Stromal cell of bone marrow (primary cell): ENCODE measurements at places on chromosomes 2 and 18.

DNA sequence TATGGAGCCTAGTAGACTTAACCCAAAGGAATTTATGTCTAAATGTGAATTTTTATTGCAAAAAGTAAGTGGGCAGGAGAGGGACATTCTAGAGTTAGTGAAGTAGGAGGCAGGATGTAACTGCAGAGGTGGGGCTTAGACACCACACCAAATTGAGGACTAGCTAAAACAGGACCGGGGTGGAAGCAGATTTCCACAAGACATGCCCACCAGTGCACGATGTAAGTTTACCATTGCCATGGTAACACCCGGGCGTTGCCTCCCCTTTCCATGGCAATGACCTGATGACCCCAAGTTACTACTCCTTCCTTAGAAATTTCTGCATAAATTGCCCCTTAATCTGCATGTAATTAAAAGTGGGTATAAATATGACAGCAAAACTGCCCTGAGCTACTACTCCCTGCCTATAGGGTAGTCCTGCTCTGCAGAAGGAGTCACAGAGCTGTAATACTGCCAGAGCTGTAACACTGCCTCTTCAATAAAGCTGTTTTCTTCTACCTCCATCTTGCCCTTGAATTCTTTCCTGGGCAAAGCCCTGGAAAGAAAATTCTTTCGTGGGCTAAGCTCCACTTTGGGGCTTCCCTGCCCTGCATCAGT lies 509.7 kb downstream of the ERBB4 start:
- no peak for DNase-seq

- DNase-seq: peak; percentile 58
These were observed 20.0 kb downstream of the TRIP12 start for GRCh38 chr2:229901819-229902218.

DNA sequence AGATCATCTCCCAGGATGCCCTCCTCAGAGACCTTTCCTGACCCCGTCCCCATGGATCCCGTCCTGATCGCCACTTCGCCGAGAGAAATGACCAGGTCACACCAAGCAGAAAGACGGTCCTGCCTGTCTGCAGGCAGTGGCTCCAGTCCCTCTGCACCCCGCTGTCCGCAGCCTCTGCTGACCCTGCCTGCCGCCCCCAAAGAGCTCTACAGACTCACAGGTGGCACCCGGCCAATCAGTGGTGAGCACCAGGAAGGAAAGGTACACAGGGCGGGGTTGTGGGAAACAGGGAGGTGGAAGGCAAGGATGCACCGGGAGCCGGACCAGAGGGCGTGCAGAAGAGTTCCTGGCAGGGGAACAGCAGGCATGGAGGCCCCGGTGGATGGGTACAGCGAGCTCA lies 94.8 kb downstream of the NDUFA10 start:
- no peak for DNase-seq

- DNase-seq: no peak
These were observed 182.2 kb downstream of the FIGN start for GRCh38 chr2:163553601-163554000.

GRCh38 chr2:100275200-100275589 lies 47.1 kb downstream of the LONRF2 start:
- no peak for DNase-seq

DNA sequence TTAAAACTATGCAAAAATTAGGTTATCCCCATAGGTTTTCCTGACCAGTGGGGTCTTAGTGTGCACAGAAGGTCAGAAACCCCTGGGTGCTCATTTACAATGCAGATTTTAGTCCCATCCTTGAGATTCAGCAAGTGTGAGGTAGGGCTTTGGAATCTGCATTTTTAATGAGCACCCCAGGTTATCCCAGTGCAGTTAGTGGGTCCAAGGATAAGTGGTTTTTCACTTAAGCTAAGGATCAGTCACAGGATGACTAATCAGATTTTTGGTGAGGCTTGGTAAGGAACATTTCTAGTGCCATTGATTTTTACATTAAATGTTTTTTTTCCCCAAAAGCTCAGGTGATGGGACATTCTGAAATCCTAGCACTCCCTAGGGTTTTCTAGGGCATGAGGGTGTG lies 50.7 kb upstream of the MGAT5 start:
- no peak for DNase-seq

- no peak for DNase-seq
These were observed 142.7 kb downstream of the HRH4 start for GRCh38 chr18:24603151-24603550.

DNA sequence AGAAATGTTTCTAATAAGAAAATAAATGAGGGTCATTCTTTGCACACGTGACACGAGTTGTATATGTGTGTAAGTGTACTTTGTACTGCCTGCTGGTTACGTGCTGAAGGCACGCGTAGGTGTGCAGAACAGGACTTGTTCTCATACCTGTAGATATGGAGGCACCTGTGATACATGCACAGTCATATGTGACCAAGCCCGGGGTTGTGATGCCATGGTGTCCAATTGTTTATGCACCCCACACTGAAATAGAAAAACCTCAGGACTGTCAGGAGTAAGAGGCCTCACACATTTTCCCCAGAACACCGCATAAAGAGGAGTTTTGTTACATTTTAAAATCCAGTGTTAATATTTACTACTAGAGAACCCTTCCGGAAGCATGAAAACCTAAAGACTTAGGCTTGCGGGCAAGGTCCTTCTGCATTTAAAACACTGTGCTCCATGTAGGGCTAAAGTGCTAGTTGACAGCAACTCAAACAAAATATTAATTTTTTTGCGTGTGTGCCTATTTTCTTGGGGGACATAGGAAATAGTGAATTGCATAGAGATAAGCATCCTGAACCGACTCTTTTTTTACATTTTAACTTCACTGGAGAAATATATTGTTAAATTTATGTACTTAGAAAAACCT lies 9.3 kb downstream of the TSHZ1 start:
- no peak for DNase-seq

DNA sequence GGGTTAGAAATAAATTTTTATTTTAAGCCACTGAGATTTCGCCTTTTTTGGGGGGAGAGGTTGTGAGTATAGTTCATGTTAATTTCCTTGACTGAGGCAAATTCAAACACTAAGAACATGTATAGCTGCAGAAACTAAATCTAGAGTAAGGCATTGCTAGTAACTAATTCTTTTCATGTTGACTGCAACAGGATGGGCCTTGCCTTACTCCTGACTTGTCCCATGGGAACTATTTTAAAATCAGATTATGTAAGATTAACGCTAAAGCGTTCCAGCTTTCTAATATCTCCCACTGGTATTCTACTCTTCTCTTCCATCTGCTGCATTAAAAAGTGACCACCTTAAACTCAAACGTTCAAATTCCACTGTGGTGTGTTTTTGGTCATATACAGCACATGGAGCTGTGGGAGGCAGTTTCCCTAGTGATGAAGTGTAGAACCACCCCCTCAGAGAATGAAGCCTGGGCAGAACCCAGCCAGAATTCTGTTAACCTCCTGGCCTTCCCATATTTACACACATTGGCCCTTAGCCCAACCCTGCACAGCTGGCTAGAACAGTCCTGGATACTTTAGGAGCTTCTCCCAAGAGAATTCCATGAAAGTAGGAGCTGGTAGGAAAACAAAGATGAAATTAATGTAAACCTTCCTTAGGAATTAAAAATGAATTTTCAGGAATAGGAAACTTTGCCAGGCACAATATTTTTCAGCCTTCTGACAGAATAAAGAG lies 687.8 kb downstream of the SLC4A3 start:
- DNase-seq: no peak

DNA sequence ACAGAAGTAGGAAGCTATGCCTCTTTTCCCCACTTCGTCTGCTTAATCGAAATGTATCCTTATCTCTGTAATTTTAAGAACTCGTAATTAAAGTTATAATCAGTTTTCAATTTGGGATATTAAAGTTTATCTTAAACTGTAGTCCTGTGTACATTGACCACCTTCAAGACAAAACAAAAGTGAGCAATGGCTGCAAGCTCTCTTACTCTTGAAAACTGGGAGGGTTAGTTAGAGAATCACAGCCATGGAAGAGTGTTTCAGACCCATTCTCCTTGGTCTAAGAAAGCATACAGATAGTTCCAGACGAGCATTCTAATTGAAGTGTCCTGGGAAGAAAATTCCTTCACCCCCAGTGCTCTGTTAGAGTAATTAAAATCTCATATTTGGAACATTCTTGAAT lies 2.0 kb downstream of the KCMF1 start:
- DNase-seq: no peak

DNA sequence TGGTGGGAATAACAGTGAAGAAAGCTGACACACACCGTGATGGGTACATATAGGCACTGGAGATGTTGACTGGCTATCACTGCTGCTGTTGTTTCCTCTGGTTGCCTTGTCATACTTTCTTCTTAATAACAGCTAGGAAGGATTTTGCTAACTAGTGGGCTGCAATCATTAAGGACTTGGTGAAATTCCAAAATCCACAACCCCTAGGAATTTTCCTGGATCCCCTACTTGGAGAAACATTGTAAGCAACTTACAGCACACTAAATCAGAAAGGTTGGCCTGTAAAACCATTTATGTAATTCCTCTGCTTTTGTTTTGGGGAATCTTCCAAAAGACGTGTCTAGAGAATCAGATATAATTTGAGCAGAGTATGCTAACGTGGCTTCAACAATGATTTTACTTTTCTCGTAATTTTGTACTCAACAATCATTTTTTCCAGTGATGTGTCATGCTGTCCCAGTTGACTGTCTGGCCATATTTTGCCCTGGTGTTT lies 8.0 kb upstream of the COL3A1 start:
- DNase-seq: peak; percentile 55

- no peak for DNase-seq
These were observed 29.8 kb downstream of the LRP1B start for GRCh38 chr2:142100970-142101369.

DNA sequence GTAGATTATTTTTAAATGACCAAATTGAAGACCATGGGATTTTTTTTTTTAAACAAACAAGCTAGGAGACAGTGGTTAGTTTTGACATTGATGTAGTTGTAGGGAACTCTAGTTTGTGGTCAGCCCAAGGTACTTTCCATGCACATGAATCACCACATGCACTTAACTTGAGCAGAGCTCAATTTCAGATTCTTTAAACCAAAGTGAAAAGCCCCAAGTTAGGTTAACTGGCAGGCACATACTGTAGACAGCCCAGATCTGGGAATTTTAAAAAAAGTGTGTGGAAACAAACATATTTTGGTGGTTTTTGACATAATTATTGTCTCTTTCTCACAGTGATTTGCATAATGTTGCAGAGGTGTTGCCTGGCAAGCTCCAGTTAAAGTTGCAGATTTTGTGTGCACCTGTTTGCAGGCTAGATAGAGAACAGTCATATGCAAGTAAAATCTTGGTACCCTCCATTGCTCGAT lies 88.4 kb downstream of the BCL2L11 start:
- DNase-seq: peak; percentile 44

GRCh38 chr2:227602358-227602757 lies 3.7 kb downstream of the SCYGR2 start:
- DNase-seq: no peak

DNA sequence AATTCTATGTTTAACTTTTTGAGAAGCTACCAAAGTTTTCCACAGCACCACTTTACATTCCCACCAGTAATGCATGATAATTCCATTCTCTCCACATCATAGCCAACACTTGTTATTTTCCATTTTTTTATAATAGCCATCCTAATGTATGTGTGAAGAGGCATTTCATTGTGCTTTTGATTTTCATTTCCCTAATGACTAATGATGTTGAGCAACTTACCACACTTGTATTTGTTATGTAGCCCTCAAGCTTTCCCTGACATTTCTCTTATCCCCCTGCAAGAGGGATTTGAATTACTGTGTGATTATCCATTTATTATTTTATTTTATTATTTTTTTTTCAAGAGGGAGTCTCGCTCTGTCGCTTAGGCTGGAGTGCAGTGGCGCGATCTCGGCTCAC lies 23.6 kb upstream of the SOS1 start:
- no peak for DNase-seq

DNA sequence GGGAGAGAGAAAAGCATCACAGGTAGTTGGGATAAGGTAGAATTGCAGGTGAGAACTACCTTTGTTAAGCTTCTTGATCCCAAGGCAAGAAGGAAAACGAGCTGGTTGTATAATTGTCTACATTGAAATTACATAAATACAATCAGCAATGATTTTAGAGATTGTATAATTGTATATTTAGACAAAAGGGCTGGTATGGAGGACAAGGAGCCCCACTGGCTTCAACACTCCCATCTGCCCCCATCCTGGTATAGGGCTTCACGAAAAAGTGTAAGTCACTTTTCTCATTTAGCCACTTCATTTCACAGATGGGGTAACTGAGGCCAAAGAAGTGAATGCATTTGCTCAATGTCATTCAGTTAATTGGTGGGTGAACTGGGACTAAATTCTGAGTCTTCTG lies 103.3 kb downstream of the MYCN start:
- DNase-seq: no peak

DNA sequence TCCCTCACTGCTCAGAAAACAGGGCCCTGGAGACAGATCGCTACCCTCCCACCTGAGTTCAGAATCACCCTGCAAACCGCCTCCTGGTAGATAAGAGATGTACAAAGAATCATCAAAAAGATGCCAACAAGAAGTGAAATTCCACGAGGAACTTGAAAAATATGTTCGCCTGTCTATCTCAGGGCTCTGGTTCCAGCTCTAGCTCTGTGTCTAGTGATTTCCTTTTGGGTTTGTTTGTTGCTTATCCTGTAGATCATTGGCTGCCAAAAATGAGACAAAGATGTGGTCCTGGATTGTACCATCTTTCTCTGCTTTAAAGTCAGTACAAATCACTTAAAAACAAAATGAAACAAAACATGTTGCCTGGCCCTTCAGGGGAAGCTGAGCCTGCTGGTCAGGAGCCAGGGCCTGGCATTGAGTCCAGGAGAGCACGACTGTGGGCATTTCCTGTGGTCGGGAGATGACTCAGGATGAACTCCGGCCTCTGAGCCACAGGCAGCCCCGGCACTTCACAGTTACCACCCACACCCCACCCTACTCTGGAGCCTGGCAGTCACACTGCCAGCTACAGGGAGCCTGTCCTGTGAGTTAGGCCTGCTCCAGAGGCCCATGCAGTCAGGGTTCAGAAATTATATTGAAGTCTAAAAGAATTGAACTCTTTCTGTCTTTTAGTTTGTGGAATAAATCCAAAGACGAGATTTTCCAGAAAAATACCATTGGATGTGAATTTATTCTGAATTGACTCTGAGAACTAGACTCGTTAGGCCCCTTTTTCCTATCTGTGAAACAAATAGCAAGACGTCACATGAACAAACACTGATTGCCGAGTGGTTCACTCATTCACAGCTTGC lies 8.0 kb upstream of the ITGB6 start:
- peak; percentile 90 for DNase-seq

DNA sequence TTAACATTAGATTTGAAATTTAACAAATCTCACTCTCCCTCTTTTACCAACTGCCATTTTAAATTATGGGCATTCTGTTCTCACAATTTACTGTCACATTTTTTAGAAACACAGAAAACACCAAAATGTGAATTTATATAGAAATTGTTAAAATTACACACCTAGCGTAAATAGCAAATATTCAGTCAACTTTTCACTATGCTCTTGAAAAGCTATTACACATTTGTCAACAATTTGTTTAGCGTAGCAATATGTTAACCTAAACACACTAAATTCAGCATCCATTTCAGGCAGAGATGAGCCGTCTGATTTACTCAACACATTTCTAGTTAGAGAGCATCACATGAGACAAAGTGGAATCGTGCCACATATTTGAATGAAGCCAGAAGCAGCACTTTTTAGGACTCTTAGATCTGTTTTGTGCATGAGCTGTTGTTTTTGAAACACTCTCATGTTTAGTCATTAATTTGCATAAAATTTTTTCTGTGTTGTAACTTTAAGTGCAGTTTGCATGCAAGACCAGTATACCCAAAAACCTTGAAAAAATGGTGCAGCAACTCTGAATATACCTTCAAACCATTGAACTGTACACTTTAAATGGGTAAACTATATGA lies 8.2 kb downstream of the TTC32 start:
- DNase-seq: no peak

- DNase-seq: peak; percentile 20
These were observed 331.0 kb downstream of the METTL4 start for GRCh38 chr18:2240311-2240705.
